ENCODE measurements at places on chromosomes 11 and 22. TPM values are rescaled to one million over a fixed set of nuclear protein-coding genes. Genes with fewer than 3 reads are reported as not detected.

POU2AF1 gene
- total RNA-seq: 35.2 TPM

SLC43A3 gene
- 189 TPM for total RNA-seq

RIBC2 gene
- 11.0 TPM for total RNA-seq

APLNR gene
- total RNA-seq: not detected

CSRP3 gene
- total RNA-seq: not detected

PATE4 gene
- total RNA-seq: not detected

EED gene
- total RNA-seq: 182 TPM

OR4C5 gene
- not detected for total RNA-seq

GRAMD1B gene
- 166 TPM for total RNA-seq

CRYBB2 gene
- not detected for total RNA-seq

OR10A2 gene
- not detected for total RNA-seq

RIMBP3C gene
- total RNA-seq: 0.18 TPM

OR5AP2 gene
- total RNA-seq: not detected

SCGB1C1 gene
- total RNA-seq: not detected

DNA sequence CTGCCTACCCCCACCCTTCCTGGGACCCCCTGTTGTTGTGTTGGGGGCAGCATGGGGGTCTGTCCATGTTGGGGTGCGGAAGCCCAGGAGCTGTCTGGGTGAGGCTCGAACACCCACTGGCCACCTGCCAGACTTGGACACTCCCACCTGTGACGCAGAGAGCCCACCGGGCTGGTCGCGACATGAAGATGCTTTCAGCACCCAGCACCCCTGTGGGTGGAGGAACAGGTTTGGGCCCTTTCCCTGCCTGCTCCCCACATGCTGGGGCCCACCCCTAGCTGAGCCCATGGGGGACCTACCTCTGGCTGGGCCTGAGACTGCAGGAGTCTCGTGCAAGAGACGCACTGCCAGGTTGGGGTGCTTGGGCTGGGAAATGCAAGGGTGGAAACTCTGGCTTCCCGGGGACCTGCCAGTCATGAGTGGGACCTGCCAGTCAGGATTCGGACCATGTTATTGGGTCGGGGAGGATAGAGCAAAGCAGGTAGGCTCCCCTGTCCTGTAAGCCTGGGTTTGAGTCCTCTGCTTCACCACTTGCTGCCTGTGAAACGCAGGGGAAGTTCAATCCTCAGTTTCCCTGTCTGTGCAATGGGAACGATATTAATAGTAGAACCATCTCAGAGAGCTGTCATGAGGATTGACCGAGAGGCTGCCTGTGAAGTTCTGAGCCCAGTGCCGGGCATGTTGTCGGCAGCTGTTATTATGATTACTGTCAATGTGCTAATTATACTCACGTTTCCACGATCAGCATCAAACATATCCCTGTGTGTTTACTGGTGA is 24.1 kb downstream of the KIAA1671 start:
- DNase-seq: no peak

- DNase-seq: no peak
Observed at GRCh38 chr11:115941481-115941993, 437.3 kb upstream of the CADM1 start.

DNA sequence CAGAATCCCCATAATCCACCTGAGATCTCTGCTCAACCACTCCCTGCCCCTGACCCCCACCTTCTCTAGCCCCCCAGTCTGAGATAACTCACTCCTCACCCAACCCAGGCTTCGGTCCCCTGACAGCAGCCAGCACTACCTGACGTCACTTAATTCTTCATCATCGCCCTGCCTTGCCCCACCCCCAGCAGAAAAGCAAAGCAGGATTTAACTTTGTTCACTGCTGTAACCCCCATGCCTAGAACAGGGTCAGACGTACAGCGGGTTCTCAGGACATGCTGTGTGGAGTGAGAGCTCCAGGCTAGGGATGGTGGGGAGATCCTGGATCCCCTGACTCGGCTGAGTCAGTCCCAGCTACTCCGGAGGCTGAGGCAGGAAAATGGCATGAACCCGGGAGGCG is 45.8 kb downstream of the ELFN2 start:
- DNase-seq: no peak

GRCh38 chr11:44404736-44405395 is 94.9 kb upstream of the ALX4 start:
- no peak for DNase-seq

GRCh38 chr22:39999144-39999757 is 4.5 kb downstream of the FAM83F start:
- DNase-seq: no peak

DNA sequence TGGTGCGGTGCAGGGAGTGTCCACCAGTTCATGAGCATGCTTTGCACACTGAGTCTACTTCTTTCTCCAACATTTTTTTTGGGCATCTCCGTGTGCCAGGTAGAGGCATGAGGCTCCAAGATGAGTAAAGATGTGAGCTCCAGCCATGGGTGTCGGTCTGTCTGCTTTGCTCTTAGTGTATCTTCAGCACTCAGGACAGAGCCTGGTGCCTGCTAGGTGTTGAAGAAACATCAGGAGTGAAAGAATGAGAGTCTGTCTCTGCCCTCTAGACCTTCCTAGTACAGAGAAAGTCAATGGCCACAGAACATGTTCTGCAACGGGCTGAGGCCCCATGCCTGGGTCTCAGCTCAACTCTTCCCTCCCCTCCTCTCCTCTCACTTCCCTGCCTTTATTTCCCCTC is 486.5 kb downstream of the TBC1D22A start:
- DNase-seq: no peak

- peak; percentile 99 for DNase-seq
Observed at GRCh38 chr11:77994434-77995362, at the start of gene INTS4. Gene INTS4 (minus strand): TSS chr11:77994668. CDS start chr11:77994643, 25 bp downstream.

GRCh38 chr11:108587109-108587508 is 6.5 kb downstream of the EXPH5 start:
- DNase-seq: no peak

DNA sequence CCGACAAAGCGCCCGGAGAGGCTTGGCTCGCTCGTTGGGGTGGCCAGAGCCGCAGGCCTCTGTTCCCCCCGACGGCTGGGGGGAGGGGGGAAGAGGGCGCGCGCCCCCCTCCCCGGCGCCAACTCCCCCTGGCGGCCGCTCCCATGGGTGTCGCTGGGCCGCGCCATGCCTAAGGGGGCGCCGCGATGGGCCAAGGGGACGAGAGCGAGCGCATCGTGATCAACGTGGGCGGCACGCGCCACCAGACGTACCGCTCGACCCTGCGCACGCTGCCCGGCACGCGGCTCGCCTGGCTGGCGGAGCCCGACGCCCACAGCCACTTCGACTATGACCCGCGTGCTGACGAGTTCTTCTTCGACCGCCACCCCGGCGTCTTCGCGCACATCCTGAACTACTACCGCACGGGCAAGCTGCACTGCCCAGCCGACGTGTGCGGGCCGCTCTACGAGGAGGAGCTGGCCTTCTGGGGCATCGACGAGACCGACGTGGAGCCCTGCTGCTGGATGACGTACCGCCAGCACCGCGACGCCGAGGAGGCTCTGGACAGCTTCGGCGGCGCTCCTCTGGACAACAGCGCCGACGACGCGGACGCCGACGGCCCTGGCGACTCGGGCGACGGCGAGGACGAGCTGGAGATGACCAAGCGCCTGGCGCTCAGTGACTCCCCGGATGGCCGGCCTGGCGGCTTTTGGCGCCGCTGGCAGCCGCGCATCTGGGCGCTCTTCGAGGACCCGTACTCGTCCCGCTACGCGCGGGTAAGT is 1.4 kb downstream of the KCNC1 start:
- DNase-seq: no peak

- DNase-seq: no peak
Observed at GRCh38 chr22:28969401-28970168, 86.2 kb downstream of the ZNRF3 start.

DNA sequence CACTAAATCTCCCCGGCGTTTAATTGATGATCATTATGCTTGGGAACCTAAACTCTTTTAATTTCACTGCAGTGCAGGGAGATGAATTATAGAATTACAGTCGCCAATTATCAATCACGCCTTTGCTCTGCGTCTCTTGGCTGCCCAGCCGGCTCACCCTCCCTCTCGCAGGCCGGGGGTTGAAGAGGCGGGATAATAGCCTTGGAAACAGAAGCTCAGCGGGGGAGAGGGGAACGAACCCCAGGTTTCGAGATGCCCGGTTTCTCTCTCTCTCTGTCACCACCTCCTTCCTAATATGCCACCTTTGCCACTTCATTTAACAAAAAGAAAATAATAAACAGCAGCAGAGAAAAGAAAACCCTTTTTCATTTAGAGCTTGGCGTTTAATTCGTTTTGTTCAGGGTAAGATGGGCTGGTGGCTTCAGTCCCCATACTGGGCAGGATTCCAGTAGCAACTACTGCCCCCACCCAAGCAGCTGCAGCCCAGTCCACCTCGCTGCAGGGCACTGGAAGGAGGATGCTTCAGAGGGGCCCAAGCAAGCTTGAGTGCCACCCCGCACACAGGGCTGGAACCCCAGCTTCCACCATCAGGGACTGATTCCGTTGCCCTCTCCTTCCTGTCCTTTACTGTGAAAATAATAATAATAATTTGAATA is 271.7 kb downstream of the BUD13 start:
- no peak for DNase-seq

DNA sequence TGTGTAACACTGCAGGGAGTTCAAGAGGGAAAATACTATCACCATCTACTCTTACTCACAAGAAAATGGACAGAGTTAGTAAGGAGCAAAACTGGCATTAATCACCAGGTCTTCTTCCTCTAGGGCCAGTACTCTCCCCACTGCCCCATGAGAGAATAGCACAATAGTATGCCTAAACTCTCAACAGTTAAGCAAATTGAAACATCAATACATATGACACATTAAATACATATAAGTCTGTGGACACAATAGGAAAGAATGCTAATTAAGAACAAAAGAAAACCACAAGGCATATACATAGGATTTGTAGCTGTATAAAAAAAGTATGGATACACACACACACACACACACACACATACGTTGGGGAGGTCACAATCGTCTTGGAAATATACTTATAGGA is 197.9 kb upstream of the BDNF start:
- no peak for DNase-seq

DNA sequence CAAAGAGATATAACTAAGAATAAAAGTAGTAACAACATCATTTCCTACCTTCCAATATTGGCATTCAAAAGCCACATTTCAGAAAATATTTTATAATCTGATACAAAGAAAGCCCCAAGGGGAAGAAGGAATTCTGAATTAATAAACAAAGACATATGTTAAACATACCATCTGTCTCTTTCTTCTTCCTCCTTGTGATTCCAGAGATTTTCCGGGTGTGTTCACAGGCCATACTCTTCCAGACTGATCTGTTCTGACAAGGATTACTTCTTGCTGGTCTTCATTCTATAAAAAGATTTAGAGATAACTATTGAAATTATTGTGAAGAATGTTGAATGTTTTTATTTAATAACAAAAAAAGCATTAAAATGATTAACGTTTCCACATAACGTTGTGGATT is 65.0 kb downstream of the CWF19L2 start:
- no peak for DNase-seq

DNA sequence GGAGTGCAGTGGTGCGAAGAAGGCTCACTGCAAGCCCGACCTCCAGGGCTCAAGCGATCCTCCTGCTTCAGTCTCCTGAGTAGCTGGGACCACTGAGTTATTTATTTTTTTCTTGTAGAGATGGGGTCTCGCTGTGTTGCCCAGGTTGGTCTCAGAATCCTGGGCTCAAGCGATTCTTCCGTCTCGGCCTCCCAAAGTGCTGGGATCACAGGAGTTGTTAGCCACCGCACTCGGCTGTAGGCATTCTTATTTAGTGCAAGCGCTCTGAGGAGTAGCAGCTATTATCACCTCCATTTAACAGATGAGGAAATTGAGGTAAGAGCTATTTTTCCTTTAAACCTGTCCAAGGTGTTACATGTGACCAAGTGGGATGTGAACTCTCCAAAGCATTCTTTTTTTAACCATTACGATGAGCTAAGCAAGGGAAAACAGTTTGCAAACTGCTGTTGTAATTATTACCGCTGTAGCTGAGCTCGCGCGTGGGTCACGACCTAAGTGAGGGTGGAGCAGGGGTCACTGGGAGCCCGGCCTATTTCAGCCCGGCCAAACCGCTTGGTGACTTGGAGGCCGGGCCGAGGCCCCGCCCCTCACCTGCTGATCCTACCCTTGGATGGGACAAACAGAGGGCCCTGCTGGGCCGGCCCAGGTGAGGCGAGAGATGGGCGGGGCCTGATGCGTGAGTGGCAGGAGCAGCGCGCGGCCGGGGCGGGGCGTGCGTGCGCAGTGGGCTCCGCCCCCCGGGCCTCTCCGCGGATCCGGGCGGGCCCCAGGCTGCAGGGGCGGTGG is 449 bp upstream of the KREMEN1 start:
- peak; percentile 78 for DNase-seq

DNA sequence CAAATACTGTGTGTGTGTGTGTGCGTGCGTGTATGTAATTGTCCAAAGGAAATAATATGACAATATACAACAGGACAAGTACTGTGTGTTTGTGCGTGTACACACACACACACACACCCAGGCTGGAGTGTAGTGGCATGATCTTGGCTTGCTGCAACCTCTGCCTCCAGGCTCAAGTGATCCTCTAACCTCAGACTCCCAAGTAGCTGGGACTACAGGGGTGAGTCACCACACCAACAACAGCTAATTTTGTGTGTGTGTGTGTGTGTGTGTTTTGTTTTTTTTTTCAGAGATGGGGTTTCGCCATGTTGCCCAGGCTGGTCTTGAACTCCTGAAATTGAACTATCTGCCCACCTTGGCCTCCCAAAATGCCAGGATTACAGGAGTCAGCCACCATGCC is 61.5 kb downstream of the NUP98 start:
- no peak for DNase-seq

DNA sequence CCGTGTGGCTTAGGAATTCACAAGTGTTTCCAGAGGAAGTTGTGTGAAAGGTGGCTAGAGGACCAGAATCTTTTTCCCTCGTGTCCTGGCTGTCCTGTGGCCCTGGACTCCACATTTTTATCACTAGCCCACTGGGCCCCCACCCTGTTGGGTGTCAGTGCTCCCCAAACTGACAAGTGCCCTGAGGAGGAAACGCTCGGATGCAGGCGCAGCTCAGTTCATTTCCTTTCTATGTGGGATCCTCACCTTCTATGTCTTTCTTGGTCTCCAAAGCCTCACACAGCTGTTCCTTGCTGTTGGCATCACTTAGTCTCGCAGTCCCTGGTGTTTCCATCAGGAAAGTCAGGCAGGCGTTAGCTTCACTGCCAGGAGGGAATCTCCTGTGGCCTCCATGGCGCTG is 68.0 kb upstream of the KCNQ1OT1 start:
- no peak for DNase-seq

- no peak for DNase-seq
Observed at GRCh38 chr22:24996420-24996952, 44.0 kb downstream of the KIAA1671 start.

DNA sequence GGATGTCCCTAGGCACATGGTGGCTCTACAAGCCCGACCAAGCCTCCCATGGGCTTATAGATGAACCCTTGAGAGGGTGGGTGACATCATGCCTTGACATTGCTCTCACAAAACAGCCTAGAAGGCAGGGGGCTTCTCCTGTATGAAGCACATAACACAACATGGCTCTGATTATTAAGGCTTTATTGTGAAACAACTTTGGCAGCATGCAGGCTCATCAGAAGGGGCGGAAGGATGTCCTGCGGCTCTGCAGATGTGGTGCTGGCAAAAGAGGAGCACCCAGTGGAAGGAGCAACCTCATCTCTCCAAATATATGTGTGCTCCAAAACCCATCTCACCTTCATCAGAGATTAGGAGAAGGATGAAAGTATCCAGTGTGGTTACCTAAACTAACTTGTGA is 100.4 kb downstream of the MPPED2 start:
- no peak for DNase-seq

- no peak for DNase-seq
Observed at GRCh38 chr11:63793161-63793560, 20.1 kb upstream of the SPINDOC start.

- peak; percentile 24 for DNase-seq
Observed at GRCh38 chr11:2700415-2701211, 819 bp upstream of the KCNQ1OT1 start.

Data from activated T-helper 2 cell treated with anti-CD3 and anti-CD28 coated beads, Interferon-gamma antibody, Interleukin-2, Interleukin-4, amounts not matched to agents 10 μg/mL and 5 μg/mL and 100 μg/mL, durations not matched to agents 14 hours and 24 hours and 36 hours (primary cell).